ENCODE measurements at places on chromosomes 7 and 10. TPM values are rescaled to one million over a fixed set of nuclear protein-coding genes. Genes with fewer than 3 reads are reported as not detected.

The PNLIPRP1 gene
- total RNA-seq = not detected

The MEOX2 gene
- total RNA-seq = not detected

The COL28A1 gene
- not detected for total RNA-seq

The VPS37D gene
- total RNA-seq = 6.6 TPM

The AKR1C4 gene
- total RNA-seq = not detected

The C10orf53 gene
- not detected for total RNA-seq

The TRIM74 gene
- total RNA-seq = 0.12 TPM

The RHOBTB1 gene
- total RNA-seq = 57.2 TPM

The ZNF365 gene
- total RNA-seq = 10.8 TPM

The CPA2 gene
- total RNA-seq = not detected

The DNAJC12 gene
- total RNA-seq = 3.1 TPM

The HEPACAM2 gene
- total RNA-seq = not detected

The ZNF736 gene
- total RNA-seq = 1.1 TPM

The PRSS37 gene
- not detected for total RNA-seq

The GRID1 gene
- 5.2 TPM for total RNA-seq

The CRPPA gene
- total RNA-seq = 0.26 TPM

The PDSS1 gene
- total RNA-seq = 27.5 TPM

The ALOX5 gene
- total RNA-seq = 2.0 TPM

The OR6V1 gene
- total RNA-seq = not detected

The SPDYE9 gene
- total RNA-seq = not detected

The GIMAP7 gene
- not detected for total RNA-seq

The UPK3B gene
- 10.6 TPM for total RNA-seq

The MYO1G gene
- total RNA-seq = 0.76 TPM

The SLC37A3 gene
- 10.8 TPM for total RNA-seq

The TEX47 gene
- not detected for total RNA-seq

The GTPBP10 gene
- total RNA-seq = 15.9 TPM

The HTR5A gene
- total RNA-seq = not detected

The GPR141 gene
- 0.69 TPM for total RNA-seq

The GNG11 gene
- 27.9 TPM for total RNA-seq

The SHH gene
- total RNA-seq = 0.03 TPM

The COL17A1 gene
- total RNA-seq = 2.4 TPM

The SEMA4G gene
- total RNA-seq = not detected

The FGL2 gene
- not detected for total RNA-seq

The NT5C3A gene
- 57.4 TPM for total RNA-seq

The ADAM12 gene
- total RNA-seq = 7.1 TPM

The CH25H gene
- total RNA-seq = not detected

The GBX1 gene
- total RNA-seq = 0.41 TPM

The EPO gene
- total RNA-seq = not detected

The CNTNAP2 gene
- not detected for total RNA-seq

The CHST3 gene
- total RNA-seq = 59.0 TPM

The CUZD1 gene
- total RNA-seq = not detected

The GPR15LG gene
- not detected for total RNA-seq

Measured in A172 (cell line).